ENCODE measurements at places on chromosomes 2 and 18.

DNA sequence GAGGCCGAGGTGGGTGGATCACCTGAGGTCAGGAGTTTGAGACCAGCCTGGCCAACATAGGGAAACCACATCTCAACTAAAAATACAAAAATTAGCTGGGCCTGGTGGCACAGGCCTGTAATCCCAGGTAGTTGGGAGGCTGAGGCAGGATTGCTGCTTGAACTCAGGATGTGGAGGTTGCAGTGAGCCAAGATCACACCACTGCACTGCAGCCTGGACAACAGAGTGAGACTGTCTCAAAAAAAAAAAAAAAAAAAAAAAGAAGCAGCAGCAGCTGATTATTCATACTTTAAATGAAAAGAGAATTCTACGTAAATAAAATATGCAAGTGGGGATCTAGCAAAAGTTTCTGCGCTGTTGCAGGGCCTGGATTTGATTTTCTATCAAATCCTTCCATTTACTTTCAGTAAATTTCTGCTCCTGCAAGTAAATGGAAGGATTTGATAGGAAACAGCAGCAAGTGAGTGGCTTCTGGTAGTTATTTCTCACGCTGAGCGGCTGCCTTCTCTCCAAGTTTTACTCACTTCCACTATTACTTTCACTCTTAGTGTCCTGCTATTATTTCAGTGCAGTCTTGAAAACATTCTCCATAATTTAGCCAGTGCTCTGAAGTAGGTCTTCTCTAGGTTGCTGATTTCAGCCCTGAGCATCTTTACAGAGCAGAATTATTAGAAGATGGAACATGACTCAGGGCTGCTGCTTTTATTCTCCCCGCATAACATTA, 68.4 kb downstream of the SLC16A14 start:
- DNase-seq: no peak
- H3K27ac ChIP-seq: no peak overlapping the region
- no peaks in the 10 kb centered on the region for H3K27me3 ChIP-seq
- H3K4me3 ChIP-seq: no peak overlapping the region

- H3K27me3 ChIP-seq: no peaks in the 10 kb centered on the region
- no peak overlapping the region for H3K27ac ChIP-seq
- H3K36me3 ChIP-seq: no peaks in the 10 kb centered on the region
- DNase-seq: no peak
- H3K4me3 ChIP-seq: no peak overlapping the region
Observed at GRCh38 chr18:59536166-59536565, 161.1 kb downstream of the CCBE1 start.

DNA sequence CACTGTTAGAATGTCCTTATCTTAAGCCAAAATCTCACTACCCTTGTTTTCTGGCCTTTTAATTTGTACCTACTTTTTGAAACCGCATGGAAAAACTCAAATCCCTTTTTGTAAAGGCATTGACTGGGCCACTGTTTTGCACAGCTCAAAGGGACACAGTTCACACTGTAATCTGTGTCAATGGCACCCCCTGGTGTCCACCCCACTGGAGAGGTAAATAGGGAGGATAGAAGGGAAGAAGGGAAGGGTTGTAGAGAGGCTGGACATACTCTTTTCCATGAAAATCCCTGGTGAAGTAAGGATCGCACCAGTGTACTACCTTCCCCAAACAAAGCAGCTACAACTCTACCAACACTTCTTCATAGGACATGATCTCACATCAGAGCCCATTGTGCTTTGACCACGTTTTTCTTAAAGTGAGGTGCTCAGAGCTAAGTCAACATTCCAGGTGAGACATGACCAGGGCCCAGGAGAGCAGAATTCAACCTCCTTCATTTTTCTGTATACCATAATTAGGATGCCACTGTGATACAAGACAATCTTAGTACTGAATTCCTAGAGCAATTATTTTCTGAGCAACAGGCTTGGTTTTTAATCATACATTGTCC, 92.4 kb upstream of the RMDN2 start:
- no peak overlapping the region for H3K27ac ChIP-seq
- no peaks in the 10 kb centered on the region for H3K36me3 ChIP-seq
- H3K27me3 ChIP-seq: no peaks in the 10 kb centered on the region

- H3K36me3 ChIP-seq: no peaks in the 10 kb centered on the region
- peaks cover 19% of the 10 kb centered on the region for H3K4me1 ChIP-seq
- no peaks in the 10 kb centered on the region for H3K27me3 ChIP-seq
- no peak for DNase-seq
Observed at GRCh38 chr18:35497027-35497369, 762 bp downstream of the INO80C start.

DNA sequence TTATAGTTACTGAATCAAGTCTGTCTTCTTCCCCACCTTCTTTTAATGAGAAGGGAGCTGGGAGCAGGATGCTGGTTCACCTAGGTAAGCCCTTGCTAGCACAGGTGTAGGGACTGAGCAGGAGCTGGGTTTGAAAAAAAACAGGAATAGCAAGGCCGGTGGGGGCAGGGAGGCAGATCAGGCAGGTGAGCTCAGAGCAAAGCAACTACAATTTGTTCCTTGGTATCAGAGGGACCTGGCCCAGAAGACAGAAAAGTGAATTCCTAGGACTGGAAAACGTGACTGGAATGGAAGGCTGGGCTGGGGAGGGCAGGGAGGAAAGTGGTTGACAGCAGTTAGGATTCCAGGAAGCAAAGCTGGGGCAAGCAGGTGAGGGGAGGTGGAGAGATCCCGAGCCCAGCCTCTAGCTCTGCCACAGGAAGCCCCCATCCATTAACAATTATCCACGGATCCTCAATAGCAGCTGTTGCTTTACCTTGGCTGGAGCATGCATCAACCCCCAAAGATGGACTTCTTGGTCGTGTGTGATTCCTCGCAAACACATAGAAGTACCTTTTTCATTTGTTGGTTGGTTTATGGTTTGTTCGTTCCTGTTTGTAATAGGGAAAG, 118.4 kb downstream of the LNPK start:
- no peak overlapping the region for H3K4me3 ChIP-seq
- no peak for DNase-seq
- no peaks in the 10 kb centered on the region for H3K36me3 ChIP-seq
- no peak overlapping the region for H3K27ac ChIP-seq
- H3K27me3 ChIP-seq: no peaks in the 10 kb centered on the region

GRCh38 chr2:85400541-85401463, 9.4 kb downstream of the CAPG start:
- no peaks in the 10 kb centered on the region for H3K27me3 ChIP-seq

- H3K4me1 ChIP-seq: peaks cover 48% of the 10 kb centered on the region
- peak overlapping the region; percentile 96 for H3K27ac ChIP-seq
- no peaks in the 10 kb centered on the region for H3K27me3 ChIP-seq
- H3K4me3 ChIP-seq: peak overlapping the region; percentile 95
- DNase-seq: no peak
Observed at GRCh38 chr2:223943561-223944008, 1.6 kb downstream of the WDFY1 start.

- no peaks in the 10 kb centered on the region for H3K36me3 ChIP-seq
- H3K27me3 ChIP-seq: no peaks in the 10 kb centered on the region
- H3K4me3 ChIP-seq: no peak overlapping the region
- peaks cover 8% of the 10 kb centered on the region for H3K4me1 ChIP-seq
- no peak overlapping the region for H3K27ac ChIP-seq
Observed at GRCh38 chr2:127188797-127189196, 31.3 kb downstream of the CYP27C1 start.

DNA sequence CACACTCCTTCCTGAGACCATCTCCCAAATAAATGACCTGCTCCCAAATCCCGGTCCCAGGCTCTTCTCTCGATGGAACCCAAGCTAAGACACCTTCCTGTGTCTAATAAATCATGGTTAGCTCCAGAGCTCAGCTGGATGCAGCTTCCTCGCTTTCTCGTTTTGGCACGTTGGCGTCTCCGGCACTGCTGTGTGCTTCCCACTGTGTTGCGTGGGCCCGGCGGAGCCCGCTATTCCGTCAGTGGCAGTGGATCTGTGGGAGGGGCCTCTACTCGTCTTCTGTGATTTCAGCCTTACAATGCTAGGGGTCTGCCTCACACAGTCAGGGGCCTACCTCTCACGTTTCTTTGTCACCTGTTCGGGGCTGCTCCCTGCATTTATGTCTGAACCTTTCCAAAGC, 29.4 kb upstream of the YWHAQ start:
- H3K4me3 ChIP-seq: no peak overlapping the region
- DNase-seq: no peak
- no peaks in the 10 kb centered on the region for H3K36me3 ChIP-seq
- H3K4me1 ChIP-seq: no peaks in the 10 kb centered on the region
- no peaks in the 10 kb centered on the region for H3K27me3 ChIP-seq

GRCh38 chr2:191350826-191351225, 105.6 kb downstream of the MYO1B start:
- no peaks in the 10 kb centered on the region for H3K4me1 ChIP-seq
- DNase-seq: no peak
- H3K27ac ChIP-seq: no peak overlapping the region
- H3K4me3 ChIP-seq: no peak overlapping the region
- H3K27me3 ChIP-seq: no peaks in the 10 kb centered on the region
- no peaks in the 10 kb centered on the region for H3K36me3 ChIP-seq

GRCh38 chr2:64056021-64056420, 36.8 kb upstream of the VPS54 start:
- no peak for DNase-seq
- no peak overlapping the region for H3K4me3 ChIP-seq
- no peaks in the 10 kb centered on the region for H3K36me3 ChIP-seq

GRCh38 chr2:98552499-98553179, 55.7 kb downstream of the COA5 start:
- DNase-seq: no peak
- no peak overlapping the region for H3K4me3 ChIP-seq
- peaks cover 29% of the 10 kb centered on the region for H3K36me3 ChIP-seq
- no peaks in the 10 kb centered on the region for H3K4me1 ChIP-seq
- H3K27ac ChIP-seq: no peak overlapping the region

DNA sequence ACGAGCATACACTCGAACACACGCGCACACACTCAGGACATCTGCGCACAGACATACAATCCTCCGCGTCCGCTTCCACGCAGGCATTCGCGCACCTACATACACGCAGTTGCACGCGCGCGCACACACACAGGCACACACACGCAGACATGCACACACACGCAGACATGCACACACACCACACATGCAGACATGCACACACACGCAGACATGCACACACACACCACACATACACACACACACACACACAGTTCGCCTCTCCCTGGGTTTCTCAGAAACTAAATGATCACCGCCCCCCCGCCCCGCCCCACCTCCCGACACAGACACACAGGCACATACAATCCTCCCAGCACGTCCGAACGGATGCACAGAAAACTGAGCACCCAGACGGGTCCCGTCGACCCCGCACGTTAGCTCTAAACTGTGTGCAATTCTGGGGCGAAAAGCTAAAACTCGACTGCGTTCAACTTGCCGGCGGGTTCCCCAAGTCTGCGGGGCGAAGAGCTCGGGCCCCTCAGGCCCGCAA, 1.0 kb downstream of the EPHA4 start:
- H3K27ac ChIP-seq: peak overlapping the region; percentile 66
- H3K27me3 ChIP-seq: no peaks in the 10 kb centered on the region
- no peak for DNase-seq

GRCh38 chr2:205733648-205734047, 51.3 kb downstream of the NRP2 start:
- DNase-seq: no peak
- peak overlapping the region; percentile 78 for H3K27ac ChIP-seq
- peaks cover under 1% of the 10 kb centered on the region for H3K36me3 ChIP-seq
- no peak overlapping the region for H3K4me3 ChIP-seq
- peaks cover 22% of the 10 kb centered on the region for H3K4me1 ChIP-seq

DNA sequence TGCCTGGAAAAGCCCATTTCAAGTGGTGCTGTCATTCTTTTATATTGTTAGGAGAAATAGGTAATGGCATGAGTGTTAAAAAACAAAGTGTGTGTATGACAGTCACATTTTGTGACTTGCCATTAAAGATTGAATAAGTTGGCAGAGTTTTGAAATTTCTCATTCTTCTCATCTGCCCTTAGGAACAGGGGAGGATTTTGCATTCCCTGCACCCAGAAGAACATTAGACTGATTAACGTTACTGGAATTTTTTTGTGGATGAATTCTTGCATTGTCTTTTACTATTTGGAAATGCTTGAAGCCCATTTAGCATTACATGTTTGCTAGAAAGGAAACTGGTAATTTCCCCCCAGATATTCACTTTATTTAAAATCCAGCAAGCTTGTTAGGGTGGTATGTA, 162.2 kb downstream of the BABAM2 start:
- H3K4me1 ChIP-seq: no peaks in the 10 kb centered on the region
- no peak overlapping the region for H3K4me3 ChIP-seq
- no peaks in the 10 kb centered on the region for H3K36me3 ChIP-seq
- no peak for DNase-seq
- H3K27ac ChIP-seq: no peak overlapping the region

DNA sequence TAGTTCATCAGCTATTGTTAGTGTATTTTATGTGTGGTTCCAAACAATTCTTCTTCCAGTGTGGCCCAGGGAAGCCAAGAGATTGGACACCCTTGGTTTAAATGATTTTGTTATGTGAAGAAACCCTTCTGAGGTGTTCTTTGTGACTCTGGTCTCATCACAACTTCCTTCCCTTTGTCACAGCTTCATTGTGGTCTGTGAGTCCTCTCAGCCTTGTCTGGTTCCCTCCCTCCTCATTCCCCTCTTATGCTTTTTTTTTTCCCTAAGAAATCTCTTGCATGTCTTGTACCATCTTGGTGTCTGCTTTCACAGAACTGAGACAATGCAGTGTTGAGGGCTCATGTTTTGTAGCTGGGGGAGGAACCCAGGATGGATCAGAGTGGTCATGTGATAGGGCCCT, 118.9 kb downstream of the TMEM182 start:
- no peaks in the 10 kb centered on the region for H3K27me3 ChIP-seq
- no peak overlapping the region for H3K4me3 ChIP-seq
- H3K4me1 ChIP-seq: no peaks in the 10 kb centered on the region
- no peak for DNase-seq

DNA sequence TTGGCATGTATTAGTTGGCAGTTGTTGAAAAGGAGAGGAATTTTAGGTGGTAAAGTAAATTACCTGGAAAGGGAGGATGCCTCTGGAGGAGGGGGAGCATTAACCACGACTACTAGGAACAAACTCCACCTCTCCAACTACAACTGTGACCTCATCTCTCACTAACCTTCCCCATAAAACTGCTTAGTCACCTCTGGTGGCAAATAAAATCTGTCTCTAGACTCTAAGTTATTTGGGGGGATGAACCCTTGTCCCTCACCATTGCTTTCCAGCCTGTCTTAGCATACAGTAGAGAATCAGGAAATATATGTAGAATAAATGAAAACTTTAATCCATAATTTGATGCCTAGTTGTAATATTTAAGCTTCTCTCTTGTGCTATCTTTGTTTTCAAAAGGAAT, 27.6 kb upstream of the MYO1B start:
- no peak for DNase-seq
- H3K27me3 ChIP-seq: no peaks in the 10 kb centered on the region
- no peak overlapping the region for H3K4me3 ChIP-seq
- peaks cover 35% of the 10 kb centered on the region for H3K4me1 ChIP-seq
- no peak overlapping the region for H3K27ac ChIP-seq
- no peaks in the 10 kb centered on the region for H3K36me3 ChIP-seq

- DNase-seq: no peak
- peak within 1 kb of the TSS; percentile 19 for H3K4me3 ChIP-seq
- H3K27ac ChIP-seq: no peak within 1 kb of the TSS
Observed at GRCh38 chr2:134718817-134719814, at the start of gene TMEM163. Gene TMEM163, minus strand, starts transcription at chr2:134719000.

Measured in vagina (tissue), 2 donors.